ENCODE measurements at places on chromosomes 3 and 15. TPM values are rescaled to one million over a fixed set of nuclear protein-coding genes. Genes with fewer than 3 reads are reported as not detected.

- no peak for DNase-seq
Observed at GRCh38 chr15:62734706-62735105, 307.8 kb upstream of the TPM1 start.

- no peak for DNase-seq
Observed at GRCh38 chr3:186213946-186214345, 105.1 kb upstream of the ETV5 start.

GRCh38 chr3:147401421-147401820 is 4.9 kb downstream of the ZIC4 start:
- DNase-seq, result no peak

The MAP6D1 gene
- total RNA-seq, result 1.1 TPM

The SOX14 gene
- total RNA-seq, result not detected
